ENCODE measurements at places on chromosomes 7 and 10.

GRCh38 chr10:76026176-76026771 is 594.9 kb downstream of the LRMDA start:
- no peak for DNase-seq

GRCh38 chr7:72924386-72924732 is 536 bp upstream of the POM121 start:
- no peak for DNase-seq

DNA sequence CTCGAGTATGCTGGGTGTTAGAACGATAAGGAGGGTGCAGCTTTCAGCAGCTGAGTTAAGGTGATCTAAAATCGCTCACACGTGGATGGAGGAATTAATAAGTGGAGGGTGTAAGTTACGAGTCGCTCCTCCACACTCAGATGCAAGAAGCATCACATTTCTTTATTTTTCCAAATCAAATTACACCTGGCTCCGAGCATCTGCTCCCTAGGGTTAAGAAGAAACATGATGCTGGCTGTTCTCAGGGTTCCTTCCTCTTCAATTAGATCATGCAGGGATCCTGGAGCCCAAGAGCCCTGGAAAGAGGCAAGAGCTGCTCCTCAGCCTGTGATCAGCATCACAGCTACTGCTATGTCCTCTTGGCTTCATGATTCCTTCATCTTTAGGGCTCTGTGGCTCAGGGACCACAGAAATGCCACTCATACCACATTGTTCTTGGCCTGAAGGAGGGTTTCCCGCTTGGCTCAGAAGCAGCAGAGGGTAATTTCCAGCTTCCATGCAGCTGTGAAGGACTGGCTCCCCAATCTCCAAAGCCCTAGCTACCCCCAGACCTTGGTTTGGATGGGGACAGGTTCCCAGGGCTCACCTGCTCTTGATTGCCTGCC is 235.9 kb upstream of the ZNF32 start:
- DNase-seq: no peak

DNA sequence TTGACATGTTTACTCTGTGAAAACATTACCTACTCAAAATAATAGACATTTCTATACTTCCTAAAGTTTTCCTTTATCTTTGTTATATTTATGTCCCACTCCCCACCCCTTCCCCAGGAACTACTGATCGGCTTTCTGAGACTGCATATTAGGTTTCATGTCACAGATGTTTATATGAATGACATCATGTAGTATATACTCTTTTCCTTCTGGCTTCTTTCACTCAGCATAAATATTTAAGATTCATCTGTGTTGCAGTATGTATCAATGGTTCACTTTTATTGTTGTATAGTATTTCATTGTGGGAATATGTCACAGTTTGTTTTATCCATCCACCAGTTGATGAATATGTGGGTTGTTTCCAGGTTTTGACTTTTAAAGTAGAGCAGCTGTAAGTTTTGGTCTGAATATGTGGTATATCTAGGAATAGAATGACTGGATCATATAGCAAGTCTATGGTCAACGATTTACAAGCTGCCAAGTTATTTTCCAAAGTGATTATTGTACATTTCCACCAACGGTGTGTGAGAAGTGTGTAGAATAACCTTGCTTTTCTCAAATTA is 73.8 kb upstream of the CAV2 start:
- DNase-seq: no peak

- DNase-seq: no peak
These were observed 17.0 kb downstream of the TMEM236 start for GRCh38 chr10:17768957-17769356.

GRCh38 chr7:7720750-7721621 is 2.6 kb upstream of the RPA3 start:
- no peak for DNase-seq

GRCh38 chr10:26970667-26971066 is 109.9 kb upstream of the ABI1 start:
- DNase-seq: no peak

DNA sequence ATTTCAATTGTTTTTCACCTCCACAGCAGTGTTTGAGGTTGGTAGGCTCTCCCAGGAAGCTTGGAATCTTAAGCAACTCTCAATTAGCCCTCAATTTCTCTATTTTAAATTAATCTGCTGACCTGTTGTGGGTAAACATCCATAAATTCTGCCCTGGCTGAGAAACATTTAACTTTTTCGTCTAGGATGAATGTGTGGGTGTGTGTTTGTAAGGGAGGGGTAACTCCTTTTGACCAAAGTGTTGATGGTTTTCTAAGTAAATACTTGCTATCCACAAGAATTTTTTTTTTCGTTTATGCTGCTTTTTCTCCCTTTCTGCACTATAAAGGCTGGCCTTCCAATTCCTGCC is 973 bp downstream of the PPP3CB start:
- no peak for DNase-seq

GRCh38 chr7:152128252-152128651 is 102.8 kb downstream of the GALNT11 start:
- no peak for DNase-seq

- no peak for DNase-seq
These were observed 8.0 kb downstream of the FLNC start for GRCh38 chr7:128838109-128838779.

DNA sequence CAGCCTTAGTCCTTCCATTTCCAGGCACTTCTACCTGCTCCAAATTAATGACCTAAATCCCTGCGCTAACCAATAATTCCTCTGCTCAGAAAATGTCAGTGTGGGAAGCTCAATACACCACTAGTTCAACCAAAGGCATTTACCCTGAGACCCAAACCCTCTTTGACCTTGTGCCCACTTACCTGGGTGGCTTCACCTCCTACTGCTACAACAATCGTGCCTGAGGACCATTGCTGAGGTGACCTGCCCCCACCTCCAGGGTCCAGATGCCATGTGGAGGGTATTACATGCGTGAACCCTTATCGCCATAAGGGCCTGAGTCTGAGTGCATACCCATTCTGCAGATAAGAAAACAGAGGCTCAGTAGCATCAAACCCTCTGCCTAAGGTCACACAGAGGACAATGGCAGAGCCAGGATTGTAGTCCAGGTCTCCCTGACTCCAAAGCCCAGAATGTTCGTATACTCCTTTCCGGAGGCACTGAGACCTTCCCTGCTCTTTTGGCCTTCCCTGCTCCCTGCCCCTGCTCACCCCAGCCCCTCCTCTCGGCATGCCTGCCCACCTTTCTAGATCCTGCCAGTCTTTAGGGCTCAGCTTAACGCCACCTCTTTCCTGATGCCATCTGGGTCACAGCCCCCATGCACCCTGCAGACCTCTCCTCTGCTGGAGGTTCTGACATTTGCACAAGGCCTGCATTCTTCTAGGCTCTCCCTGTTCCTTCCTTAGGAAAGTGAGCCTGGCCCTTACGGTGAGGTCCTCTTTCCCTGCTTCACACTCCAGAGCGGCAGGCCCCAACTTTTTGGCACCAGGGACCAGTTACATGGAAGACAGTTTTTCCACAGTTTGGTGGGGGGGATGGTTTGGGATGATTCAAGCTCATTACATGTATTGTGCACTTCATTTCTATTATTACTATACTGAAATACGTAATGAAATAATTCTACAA is 94.9 kb downstream of the CHST15 start:
- no peak for DNase-seq

GRCh38 chr7:7957513-7957912 is 11.1 kb upstream of the GLCCI1 start:
- no peak for DNase-seq

DNA sequence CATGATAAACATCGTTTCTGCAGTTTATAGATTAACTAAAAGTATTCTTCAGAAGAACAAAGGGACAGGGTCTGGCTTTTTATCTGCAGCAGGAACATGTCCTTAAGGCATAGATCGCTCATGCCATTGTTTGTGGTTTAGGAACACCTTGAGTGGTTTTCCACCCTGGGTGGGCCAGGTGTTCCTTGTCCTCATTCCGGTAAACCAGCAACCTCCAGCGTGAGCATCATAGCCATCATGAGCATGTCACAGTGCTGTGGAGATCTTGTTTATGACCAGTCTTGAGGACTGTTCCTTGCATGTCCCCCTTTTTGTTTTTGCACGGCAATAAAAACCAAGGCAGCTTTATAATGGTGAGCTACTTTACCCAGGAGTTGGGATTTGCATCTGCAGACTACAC is 33.9 kb downstream of the STOX1 start:
- DNase-seq: no peak

GRCh38 chr7:128129224-128129864 is 98.1 kb upstream of the LRRC4 start:
- no peak for DNase-seq

- DNase-seq: no peak
These were observed 21.5 kb upstream of the PPP3CB start for GRCh38 chr10:73517166-73517888.

DNA sequence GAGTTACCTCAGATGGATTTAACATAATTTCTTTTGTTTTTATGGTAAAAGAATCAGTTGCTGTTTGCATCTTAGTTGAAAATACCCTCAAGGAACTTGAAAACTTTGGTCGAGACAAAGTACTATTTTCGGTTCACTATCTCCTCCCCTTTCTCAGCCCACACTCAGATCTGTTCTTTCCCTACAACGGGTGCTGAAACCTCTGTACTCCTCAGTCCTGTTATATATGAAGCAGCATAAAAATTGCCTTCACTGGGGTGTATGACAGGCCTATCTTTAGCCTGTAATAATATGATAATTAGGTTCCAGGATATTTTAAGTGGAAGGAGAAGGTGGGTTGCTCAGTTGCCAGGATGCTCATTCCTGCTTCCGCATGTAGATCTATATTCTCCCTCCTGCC is 105.2 kb upstream of the NOBOX start:
- DNase-seq: no peak

DNA sequence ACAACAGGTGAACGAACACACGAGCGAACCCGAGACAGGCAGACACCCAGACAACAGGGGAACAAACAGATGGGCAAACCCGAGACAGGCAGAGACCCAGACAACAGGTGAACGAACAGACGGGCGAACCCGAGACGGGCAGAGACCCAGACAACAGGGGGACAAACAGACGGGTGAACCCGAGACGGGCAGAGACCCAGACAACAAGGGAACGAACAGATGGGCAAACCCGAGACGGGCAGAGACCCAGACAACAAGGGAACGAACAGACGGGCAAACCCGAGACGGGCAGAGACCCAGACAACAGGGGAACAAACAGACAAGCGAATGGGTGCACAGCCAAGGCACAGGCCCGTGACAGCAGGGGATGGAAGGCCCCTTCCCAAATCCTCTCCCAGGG is 264.7 kb downstream of the ELFN1 start:
- no peak for DNase-seq

- DNase-seq: no peak
These were observed 87.3 kb downstream of the IDE start for GRCh38 chr10:92486637-92487036.

- no peak for DNase-seq
These were observed 74.5 kb downstream of the PKD1L1 start for GRCh38 chr7:47873762-47874161.

GRCh38 chr10:61279400-61279799 is 173.8 kb downstream of the TMEM26 start:
- no peak for DNase-seq

- no peak for DNase-seq
These were observed 36.6 kb downstream of the ADCY1 start for GRCh38 chr7:45610660-45611299.

DNA sequence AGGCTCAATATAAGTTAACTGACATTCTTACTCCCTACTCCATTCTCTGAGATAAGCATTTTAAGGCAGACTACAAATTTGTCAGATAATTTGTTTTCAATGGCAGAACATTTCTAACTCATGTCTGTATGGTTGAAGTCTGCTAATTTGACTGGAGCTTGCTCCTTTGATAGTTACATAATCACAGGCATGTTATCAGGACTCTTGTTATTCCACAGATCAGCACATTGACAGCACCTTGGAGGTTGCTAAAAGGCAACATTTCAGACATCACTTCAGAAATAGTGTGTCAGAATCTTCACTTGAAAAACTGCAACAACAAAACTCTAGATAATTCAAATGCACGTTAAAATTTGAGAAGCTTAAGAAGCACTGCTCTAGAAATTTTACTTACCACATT is 158.3 kb upstream of the PCLO start:
- no peak for DNase-seq

DNA sequence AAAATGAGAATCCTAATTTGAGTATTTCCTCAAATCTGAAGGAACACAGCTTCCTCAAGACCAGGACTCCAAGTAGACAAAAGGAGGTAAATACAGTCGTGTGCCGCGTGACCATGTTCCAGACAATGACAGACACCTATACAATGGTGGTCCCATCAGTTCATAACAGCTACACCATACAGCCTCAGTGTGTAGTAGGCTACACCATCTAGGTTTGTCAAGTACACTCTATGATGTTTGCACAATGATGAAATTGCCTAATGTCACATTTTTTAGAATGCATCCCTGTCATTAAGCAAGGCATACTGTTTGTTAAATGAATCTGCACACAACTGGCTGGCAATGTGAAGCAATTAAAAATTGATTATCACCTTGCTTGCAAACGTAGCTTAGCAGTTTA is 107.9 kb downstream of the PROSER2 start:
- no peak for DNase-seq

DNA sequence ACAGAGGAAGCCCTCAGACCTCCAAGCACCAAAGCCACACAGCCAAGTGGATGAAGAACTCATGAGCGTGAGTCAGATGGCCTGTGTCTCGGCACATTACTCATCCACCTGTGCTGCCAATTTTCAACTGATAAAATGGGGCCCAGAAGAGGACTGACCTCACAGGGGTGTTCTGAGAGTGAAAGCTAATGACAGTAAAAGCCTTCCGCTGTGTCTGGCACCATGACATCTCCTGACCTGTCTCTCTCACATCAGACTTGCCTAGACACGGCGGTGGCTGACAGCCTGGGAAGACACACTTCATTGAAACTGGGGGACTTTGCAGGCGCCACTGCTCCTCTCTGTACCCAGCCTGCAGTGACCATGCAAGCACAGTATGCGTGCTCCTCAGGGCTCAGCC is 8.3 kb upstream of the SLC18A3 start:
- DNase-seq: peak; percentile 3

DNA sequence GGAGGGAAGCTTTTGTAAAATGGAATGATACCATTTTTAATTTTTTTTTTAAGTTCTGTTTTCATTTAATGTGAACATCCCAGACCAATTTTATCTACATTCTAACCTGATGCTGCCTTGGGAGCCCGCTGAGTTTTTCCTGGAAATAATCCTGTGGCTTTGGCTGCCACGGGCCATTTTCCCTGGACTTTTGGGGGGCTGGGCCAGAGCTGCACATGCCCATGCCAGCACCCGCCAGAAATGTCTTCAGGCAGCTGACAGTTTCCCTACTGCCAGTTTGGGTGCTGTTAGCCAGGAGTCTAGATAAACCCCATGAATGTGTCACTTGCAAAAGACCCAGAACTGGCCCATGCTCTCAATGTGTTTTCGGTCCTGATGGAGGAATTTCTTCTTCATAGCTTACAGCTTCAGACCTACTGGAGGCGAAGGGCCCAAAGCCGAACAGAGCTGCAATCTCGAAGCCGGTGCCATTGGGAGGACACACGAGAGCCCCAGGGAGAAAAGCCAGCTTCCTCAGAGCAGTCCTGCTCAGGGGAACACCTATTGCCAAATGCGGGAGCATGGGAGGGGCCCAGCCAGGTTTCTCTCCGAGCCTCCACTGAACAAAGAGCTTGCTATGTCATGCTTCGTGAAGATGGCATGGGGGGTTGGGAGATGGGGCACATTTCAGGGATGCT is 444.2 kb upstream of the MKI67 start:
- no peak for DNase-seq

GRCh38 chr10:85433248-85433647 is 933.3 kb downstream of the GRID1 start:
- DNase-seq: no peak

GRCh38 chr7:147759327-147759943 is 831.1 kb upstream of the C7orf33 start:
- DNase-seq: no peak
